ENCODE measurements at places on chromosomes 13 and 19.

DNA sequence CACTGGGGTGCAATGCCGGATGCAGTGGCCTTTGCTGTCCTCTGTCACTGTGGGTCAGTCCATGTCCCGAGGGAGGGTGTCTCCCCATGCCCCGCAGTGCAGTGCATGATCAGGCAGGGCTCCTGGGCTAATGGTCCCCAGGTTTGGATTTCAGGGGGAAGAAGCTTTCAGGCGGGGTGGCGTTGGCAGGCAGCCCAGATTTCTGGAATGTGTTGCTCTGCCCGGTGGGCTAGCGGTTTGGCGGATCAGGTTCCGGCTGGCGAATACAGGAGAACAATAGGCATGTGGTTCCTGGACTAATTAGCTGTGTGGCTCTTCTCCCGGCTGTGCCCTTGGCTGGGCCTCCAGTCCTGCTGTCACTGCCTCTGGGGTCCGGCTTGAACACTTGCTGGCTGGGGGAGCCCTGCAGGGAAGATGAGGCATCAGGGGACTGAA is 141.3 kb downstream of the FGF9 start:
- no peak for DNase-seq

- no peak for DNase-seq
Observed at GRCh38 chr19:14514215-14514863, 3.9 kb downstream of the DNAJB1 start.

DNA sequence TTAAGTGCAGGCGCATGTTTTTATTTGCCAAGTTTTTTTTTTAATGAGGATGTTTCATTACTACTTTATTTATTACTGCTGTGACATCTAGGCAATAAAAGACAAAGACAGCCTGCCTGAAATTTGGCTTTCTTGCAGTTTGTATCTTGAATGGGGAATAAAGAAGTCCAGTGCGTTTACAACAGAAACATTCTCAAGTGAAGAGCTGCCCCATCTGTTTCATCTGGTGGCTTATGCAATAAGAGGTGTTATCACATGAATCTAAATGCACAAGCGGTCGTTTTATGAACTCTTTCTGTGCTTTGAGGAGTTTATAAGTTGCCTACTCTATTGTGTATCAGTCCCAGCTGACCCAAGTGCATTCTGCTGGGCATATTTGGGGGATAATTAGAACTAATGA is 12.6 kb upstream of the MAB21L1 start:
- DNase-seq: no peak

- DNase-seq: no peak
Observed at GRCh38 chr13:80039000-80039399, 301.9 kb downstream of the SPRY2 start.

DNA sequence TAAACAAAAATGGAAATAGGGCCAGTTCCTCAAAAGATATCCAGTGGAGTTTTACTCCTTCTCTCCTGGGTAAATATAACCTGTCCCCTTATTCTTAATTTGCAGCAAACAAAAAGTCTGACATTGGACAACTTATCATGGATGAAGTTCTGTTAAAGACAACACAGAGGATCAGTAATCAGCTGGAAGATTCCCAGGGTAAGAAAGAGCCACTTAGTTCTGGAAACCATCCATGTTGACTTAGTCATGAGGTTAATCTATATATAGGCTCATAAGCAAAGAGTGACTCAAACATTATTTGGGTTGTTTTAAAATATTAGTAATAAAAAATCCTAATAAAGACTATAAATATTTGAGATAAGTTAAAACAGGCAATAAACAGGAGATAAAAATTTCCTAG is 40.5 kb upstream of the EBPL start:
- no peak for DNase-seq

- no peak for DNase-seq
Observed at GRCh38 chr13:113912596-113912995, 48.7 kb upstream of the GAS6 start.

DNA sequence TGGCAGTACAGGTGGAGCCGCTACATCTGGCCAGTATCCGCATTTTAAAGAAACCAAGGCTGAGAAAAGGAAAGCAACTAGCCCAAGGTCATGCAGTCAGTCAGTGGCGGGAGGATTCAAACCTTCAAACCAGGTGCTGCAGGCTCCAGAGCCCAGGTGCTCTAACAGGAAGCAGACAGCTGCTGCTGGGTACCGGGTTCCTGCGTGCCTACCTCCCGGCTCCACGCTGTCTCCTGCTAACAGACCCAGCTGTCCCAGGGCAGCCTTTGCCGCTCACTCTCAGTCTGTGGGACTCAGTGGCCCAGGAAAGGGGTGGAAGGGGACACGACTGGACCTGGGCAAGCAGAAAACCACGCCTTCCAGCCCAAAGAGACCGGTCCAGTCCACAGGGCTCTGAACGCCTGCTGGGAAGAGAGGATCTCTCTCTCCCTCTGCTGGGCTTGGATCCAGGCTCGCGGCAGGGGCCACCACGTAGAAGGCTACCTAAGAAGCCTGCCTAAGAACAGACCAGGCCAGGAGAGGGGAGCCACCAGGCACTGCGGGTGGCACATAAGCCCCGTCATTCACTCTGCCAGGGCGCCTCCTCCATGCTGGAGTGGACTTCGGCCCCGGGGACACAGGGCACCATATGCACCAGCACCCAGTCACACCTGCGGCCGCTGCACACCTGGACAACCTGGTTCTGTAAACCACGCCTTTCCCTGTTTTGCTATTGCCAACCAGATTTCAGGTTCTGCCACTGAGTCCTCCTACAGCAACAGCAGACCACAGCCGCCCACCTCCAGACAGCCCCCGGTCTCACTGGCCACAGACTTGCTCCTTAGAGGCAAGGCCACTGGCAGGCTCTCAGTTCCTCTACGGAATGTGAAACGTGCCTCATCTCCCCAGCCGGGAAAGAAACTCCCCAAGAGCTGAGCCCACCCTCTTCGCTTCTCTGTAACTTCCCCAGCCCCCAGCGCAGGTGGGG is 4.6 kb downstream of the DAPK3 start:
- DNase-seq: no peak

Data from RCC 7860 (cell line).